ENCODE measurements at places on chromosomes 7 and 10.
A peak's percentile ranks its signal among the peaks of the same experiment; 100 is the strongest.

- DNase-seq: peak; percentile 73
These were observed 98.9 kb downstream of the DYNC1I1 start for GRCh38 chr7:95871075-95871848.

- peak; percentile 10 for DNase-seq
These were observed 53.6 kb downstream of the COBL start for GRCh38 chr7:51262796-51263531.

- DNase-seq: no peak
These were observed 935.6 kb downstream of the GRID1 start for GRCh38 chr10:85430991-85431390.

GRCh38 chr10:62277971-62278370 is 9.3 kb upstream of the RTKN2 start:
- no peak for DNase-seq

- no peak for DNase-seq
These were observed 311.3 kb upstream of the ZMIZ1 start for GRCh38 chr10:78757344-78757925.

GRCh38 chr10:58859526-58859925 is 316.9 kb upstream of the PHYHIPL start:
- no peak for DNase-seq

DNA sequence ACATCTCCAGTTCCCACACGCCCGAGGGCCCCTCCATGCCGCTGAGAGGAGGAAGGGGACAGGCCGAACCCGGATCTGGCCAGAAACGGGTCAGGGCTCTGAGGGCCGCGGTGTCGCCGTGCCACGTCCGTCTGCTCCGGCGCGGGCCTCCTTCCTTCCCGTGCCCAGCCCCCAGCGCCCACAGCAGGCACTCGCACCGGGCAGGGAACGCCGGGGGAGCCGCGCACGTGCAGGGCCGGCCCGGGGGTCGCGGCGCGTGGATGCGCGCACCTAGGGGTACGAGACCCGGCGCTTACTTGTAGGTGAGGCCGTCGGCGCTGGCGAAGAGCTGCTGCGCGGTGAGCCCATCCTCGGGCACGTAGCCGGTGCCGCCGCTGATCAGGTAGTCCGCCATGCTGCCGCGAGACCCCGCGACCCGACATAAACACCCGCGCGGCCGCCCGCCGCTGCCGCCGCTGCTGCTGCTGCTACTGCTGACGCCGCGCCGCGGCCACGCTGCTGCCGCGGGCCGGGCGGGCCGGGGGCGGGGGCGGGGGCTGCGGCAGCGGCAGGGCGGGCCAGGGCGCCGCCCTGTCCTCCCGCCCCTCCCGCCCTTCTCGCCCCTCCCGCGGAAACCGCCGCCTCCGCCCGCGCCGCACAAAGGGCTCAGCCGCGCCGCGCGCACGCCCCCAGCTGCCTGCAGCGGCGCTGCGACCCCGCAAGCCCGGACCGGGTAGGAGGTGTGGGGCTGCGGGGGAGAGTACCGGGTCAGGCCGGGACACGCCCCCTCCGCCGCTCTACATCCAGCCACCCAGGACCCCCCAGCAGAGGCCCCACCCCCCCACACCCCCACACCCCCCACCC is 4.1 kb downstream of the IMPDH1 start:
- peak; percentile 53 for DNase-seq

DNA sequence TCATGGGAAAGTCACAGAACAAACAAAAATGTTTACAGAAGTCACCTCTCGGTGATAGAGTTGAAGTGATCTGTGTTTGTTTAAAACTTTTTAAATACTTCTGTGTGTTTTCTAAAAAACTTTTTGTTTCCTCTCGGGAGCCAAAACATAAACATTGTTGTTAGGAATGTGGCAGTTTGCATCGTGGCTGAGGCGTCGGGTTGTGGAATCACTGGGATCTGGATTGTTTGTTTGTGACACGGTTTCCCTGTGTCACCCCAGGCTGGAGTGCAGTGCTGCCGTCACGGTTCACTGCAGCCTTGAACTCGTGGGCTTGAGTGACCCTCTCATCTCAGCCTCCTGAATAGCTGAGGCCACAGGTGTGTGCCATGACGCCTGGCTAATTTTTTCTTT is 29.0 kb upstream of the SUN1 start:
- no peak for DNase-seq

DNA sequence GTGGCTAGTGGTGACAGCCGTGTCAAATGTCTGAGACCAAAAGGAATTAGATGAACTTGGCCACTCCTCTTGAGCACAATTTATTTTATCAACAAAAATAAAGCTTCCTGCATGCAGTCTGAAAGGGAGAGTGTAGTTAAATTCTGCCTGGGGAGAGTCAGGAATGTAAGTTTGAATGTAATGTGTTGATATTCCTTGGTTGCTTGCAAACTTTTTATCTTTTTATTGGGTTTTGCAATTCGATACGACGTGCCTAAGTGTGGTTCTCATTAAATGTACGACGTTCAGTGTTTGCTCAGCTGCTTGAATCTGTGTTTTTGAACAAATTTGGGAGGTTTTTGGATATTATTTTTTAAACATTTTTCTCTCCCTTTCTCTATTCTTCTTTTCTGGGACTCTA is 839.9 kb downstream of the CCSER2 start:
- DNase-seq: no peak

DNA sequence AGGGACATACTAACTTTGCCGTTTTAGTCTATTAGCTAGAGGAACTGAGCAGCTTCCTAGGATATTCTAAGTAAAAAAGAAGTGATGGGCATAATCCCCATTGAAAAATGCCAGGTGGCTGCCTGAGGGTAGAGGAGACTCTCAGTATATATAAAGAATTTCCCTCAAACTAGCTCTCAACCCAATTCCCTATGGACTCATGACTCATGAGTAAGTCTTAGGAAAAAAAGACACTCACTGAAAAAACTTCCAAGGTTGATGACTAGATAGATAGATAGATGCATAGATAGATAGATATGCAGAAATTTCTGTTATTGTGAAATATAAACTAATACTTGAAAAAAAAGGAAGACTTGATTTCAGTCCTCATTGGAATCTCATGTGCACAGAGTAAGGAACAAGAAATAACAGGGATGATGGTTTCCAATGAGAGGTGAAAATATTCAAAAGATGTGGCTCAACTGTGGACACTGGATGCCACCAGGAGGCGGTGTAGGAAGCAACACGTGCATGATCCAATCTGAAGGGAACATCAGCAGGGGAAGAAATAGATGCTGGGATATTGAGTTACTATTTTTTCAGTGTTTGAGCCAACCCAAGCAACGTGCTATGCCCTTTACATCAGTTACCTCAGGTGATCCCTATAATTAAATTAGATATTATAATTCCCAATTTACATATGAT is 711.0 kb upstream of the LRRTM3 start:
- no peak for DNase-seq

DNA sequence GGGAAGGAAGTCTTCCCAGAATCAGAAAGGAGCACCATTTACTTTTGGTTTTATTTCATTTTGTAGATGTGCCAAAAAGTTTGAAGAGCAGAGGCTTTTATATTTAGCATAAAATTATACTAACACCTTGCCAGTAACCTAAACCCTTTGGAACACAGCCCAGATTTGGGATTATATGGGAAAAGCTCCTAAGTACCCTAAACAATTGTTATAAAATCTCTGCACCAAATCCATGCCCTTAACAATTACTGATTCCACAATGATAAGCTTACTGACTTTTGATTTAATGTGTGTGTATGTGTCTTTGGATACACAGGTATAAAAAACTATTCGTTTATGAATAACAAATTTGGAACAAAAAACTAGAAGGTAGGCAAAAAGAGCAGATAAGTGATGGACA is 39.0 kb upstream of the TMEM229A start:
- DNase-seq: no peak

DNA sequence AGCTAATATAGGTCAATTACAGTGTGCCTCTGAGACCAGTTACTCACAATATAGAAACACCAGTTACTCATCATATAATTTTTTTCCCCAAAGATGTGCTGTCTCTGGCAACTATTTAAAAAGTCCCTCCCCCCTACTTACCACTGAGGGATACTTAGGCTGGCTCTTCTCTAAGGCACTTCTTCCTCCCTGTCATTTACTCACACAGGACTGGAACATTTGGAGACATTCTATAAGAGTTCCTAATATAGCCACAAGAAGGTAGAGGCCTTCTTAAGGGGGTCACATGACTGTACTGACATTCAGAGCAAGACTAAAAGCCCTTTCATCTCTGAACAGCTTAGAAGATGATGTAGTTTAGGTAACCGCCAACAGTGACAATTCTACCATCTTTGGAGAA is 44.4 kb upstream of the SLIT1 start:
- DNase-seq: no peak

- no peak for DNase-seq
These were observed 53.3 kb upstream of the CTBP2 start for GRCh38 chr10:125213541-125214282.

- DNase-seq: no peak
These were observed 805.7 kb upstream of the GHITM start for GRCh38 chr10:83333566-83333965.

GRCh38 chr10:76428551-76429367 is 997.3 kb downstream of the LRMDA start:
- no peak for DNase-seq

DNA sequence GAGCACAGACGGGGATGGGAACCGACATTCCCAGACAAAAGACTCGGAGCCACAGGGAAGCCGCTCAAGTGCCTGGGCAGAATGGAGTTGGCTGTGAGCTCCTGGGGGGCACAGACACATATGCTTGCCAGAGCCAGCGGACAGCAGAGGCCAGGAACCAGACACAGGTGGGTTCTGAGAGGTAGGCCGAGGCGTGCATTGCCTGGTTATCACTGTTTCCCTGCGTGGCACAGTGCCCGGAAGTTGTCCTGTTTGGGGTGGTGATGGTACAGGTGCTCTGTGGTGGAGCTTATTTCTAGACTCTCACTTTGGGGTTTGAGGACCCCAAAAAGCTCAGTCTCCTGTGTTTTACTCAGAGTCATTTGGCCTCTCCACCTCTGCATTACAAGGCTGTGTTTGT is 2.5 kb downstream of the PALD1 start:
- no peak for DNase-seq

All from kidney (tissue), 22 donors.